Osteocyte (in vitro differentiated cells): ENCODE measurements at places on chromosomes 2 and 18. TPM values are rescaled to one million over a fixed set of nuclear protein-coding genes. Genes with fewer than 3 reads are reported as not detected.

GRCh38 chr2:144389151-144389929 lies 130.6 kb downstream of the ZEB2 start:
- no peak for DNase-seq

Gene SUMO1
- 89.8 and 94.7 TPM in 2 replicates for total RNA-seq

DNA sequence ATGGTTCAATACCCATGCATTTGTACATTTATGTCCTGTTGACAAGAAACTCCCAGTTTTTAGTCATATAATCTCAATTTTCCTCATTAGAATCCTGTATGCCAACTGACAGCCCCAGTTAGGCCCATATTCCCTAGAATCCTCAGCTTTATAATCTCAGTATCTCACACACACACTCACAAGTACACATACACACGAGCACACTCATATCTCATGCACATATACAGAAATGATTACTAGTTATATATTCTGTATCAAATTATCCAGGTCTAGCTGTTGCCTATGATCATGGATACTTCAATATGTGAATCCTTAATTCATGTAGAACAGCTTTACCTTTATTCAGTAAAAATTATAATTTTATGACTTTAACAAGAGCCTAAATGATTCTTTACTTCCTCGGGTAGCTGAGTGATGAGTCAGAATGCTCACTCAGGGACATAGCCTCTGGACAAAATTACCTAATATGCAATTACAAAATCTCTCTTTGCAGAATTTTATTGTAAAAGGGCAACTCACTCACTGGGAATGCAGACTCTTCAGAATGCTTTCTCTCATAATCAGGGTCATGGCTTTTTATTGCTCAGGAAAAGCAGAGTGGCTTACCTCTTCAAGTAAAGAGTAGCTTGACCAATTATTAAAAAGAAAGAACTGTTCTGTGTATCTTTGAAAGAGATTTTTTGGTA lies 193.6 kb upstream of the PIK3C3 start:
- DNase-seq = no peak

DNA sequence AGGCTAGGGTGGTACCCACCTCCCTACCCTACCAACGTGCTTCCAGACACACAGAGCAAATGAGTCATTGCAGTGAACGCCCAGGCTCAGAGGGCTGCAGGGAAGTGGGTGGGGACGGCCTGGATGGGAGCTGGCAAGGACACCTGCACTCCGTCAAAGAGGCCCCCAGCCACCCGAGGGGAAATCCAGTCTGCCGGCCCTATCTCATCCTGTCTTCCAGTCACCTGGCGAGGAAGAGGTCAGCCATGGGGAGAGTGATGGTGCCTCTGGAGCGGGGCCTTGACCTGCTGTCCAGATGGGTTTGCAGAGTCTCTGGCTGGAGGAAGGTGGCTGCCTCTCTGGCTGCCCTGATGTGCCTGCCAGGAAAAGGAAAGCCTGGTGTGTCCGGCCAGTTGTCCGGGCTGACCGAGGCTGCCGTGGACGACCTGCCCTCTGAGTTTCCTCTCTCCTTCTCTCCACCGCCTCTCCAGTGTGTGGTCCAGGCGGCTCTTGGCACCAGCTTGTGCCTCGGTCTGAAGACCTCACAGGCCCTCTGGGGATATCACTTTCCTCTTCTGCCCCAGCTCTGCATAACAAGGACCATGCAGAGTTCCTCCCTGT lies 209.7 kb upstream of the COPS8 start:
- DNase-seq = no peak

DNA sequence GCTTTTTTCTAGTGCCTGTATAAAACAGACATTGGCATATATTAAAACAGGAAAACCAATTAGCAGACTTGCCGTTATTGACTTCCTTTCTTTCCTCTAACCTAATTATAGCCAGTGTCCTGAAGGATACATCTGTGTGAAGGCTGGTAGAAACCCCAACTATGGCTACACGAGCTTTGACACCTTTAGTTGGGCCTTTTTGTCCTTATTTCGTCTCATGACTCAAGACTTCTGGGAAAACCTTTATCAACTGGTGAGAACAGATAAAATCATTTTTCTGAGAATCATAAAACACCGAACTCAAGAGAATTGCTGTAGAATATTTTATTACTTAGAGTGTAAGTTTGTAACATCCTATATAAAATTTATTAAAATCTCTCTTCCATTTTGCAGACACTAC lies 74.3 kb downstream of the SCN2A start:
- DNase-seq = no peak

DNA sequence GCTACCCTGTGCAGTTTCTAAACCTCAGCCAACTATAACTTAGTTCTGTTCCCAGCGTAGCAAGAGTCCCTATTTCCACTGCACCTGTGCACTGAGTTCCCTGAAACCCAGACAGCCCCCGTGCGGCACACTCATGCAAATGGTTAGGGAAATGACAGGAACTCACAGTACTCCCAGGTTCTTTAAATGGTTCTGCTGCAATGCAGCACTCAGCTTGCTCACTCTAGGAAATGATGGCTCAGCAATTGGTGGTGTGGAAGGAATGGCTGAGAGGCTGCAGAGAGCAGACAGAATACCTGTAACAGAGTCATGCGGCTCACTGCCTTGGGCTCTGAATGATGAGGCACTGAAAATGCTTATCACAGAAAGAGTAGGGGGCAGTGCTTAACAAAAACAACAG lies 143.0 kb downstream of the RAD51AP2 start:
- DNase-seq = no peak

GRCh38 chr18:79971211-79971952 lies 6.9 kb downstream of the HSBP1L1 start:
- DNase-seq = no peak

Gene ANKRD44
- 14.3 and 16.6 TPM in 2 replicates for total RNA-seq

Gene PDK1
- 7.2 and 7.3 TPM in 2 replicates for total RNA-seq

Gene KCNG2
- total RNA-seq = not detected in 2 replicates

GRCh38 chr2:186887107-186888090 lies 38.4 kb upstream of the ZSWIM2 start:
- DNase-seq = no peak

DNA sequence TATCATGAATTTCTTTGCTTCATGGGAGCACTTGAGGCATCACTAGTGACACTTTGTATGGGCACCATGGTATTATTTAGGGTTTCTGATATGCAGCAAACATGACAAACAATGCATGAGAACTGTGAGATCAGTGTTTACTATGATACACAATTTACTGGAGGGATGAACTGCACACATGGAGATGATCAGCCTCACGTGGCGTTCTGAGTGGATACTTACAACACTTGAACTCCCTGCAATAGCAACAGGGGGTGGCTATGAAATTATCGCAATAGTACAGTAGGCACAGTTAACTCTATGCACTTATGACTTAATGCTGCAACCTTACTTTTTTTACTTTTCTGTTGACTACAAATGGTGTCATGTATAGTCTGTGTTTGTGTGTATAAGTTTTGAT lies 18.5 kb upstream of the UGT1A8 start:
- no peak for DNase-seq

DNA sequence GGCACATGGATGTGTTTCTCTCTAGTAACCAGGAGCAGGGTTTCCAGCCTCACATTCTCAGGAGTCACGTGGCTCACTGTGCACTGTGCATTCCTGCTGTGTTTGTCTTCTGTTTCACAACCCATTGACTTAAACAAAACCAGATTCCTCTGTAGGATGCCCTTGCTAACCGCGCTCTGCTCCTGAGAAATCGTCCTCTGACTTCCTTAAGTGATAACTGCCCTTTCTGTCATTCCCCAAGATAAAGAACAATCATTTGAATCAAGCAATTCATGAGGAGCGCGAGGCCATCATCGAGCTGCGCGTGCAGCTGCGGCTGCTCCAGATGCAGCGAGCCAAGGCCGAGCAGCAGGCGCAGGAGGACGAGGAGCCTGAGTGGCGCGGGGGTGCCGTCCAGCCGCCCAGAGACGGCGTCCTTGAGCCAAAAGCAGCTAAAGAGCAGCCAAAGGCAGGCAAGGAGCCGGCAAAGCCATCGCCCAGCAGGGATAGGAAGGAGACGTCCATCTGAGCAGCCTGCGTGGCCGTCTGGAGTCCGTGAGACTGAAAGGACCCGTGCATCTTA lies 60.2 kb downstream of the RALBP1 start:
- no peak for DNase-seq

DNA sequence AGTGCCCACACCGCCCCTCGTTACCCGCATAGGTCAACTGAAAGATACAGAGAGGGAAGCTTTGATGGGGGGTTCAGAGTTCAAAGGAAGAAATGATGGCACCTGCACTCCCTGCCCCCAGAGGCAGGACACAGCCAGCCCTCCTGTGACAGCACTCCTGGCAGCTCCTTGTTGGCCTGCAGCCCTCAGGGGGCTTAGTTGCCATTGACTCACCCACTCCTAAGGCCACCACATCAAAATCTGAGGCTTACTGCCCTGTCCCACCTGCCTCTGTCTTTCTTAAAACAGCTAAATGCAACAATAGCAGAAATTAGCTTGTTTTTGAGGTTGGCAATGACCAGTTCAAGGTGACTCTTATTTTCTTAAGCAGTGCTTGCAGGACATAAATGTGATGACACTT lies 31.6 kb upstream of the SLC35F6 start:
- DNase-seq = no peak

GRCh38 chr2:76870581-76870980 lies 651.6 kb downstream of the LRRTM4 start:
- no peak for DNase-seq

Gene CHRND
- not detected in 2 replicates for total RNA-seq

- DNase-seq = no peak
Observed at GRCh38 chr2:103164748-103165147, 402.9 kb downstream of the TMEM182 start.

Gene MROH2A
- total RNA-seq = not detected in 2 replicates

GRCh38 chr2:239398521-239398921 lies 2.3 kb downstream of the HDAC4 start:
- no peak for DNase-seq

GRCh38 chr2:80259292-80259691 lies 45.3 kb downstream of the LRRTM1 start:
- DNase-seq = no peak

DNA sequence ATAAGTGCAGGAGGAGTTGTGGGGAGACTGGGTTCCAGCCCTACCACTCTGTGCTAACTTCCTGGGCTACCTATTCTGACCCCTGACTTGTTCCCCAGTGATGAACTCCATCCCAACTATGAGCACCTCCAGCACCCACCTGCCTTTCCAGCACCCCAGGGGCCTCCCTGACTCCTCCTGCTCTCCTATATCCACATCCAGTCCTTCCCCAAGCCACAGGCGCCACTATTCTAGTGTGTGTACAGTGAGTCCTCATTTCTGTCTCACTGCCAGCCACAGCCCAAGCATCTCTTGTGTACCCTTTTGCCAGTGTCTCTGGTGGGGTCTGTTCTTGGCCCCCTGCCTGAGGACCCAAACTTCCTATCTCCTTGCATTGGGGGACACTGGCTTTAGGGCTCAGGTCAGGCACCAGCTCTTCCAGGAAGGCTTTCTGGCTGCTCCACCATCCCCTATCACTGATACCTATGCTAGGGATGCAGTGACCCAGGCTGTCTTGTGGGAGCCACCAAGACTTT lies 145.2 kb downstream of the INHBB start:
- DNase-seq = no peak

DNA sequence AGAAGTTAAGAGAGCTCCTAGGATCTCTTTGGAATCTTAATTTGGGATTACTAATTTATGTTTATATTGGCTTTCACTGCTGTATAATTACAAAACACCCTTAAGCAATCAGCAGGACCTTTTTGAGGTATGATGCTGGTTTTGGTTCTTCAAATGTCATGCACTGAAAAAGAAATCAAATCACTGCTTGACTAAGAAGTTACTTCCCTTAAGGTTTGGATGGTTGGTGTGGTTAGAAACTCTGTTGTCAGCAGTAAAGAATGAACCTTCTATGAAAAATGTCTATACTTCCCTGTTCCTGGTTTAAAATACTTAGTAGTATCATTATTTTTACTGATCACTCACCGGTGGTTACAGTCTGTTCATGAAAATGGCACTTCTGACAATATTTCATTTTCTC lies 5.5 kb downstream of the COLEC12 start:
- no peak for DNase-seq

DNA sequence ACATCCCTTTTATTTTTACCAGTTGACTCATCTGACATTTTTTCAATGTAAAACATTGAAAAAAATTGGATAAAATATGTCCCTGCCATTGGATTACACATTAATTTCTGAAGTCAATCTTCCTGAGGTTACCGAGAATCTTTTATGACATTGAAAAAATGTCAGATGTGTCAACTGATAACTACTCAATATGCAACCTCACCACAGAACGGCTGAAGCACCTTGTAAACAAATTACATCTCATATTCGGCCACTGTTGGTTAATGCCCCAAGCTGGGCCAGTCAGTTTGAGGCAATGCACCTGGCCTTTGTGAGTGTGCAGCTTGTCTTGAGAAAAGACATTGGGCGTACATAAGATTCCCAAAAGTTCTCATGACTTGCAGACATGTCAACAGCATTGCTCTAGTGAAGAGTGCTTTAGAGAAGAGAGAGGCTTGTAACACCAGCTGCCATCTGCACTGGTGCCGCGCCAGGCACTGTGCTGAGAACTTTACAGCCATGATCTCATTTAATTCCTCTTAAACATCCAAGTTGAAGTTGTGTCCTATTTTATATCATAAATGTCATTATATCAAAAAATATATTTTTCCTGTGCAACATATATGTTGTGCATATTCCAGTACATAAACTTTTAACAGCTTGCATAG lies 112.7 kb upstream of the SLC35G4 start:
- no peak for DNase-seq

- DNase-seq = no peak
Observed at GRCh38 chr2:102337481-102338386, 17.9 kb upstream of the IL18R1 start.

DNA sequence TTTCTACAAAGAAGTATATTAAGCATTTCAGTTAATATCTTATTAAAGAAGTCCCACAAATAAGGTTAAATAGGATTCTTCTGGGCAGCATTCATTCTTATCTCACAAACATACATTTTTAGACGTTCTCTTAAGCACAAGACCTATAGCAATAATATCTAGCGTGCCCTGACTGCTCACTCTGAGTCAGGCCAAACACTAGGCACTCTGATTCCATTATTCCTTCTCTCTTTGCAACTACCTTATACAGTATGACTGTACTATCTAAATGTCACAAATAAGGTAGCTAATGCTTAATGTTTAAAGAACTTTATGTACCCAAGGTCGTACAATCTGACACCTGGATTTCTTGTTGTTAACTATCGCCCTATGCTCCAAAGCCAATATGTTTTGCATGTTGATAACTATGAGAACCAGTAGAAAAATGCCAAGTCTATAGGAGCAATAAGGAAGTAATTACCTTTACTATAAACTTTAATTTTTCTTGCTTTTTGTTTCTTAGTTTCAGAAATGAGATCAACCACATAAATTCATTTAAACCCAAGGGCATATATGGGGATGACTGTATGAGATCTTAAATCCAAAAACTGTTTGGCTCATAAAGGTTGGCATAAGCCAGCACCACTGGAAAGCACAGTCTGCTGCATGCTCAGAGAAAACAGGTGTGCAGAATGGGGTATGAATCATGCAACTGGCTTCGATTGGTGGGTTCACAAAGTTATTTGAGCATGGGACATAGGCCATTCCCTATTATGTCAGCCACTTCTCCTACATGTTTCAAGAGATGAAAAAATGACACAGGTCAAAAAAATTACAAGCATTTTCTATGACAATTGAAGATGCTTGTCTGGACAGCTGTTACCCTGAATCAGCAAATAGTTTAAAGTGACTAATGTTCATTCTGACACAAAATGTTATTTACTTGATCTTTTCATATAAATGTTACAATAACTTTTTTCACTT lies 352.0 kb downstream of the IRS1 start:
- no peak for DNase-seq
